NCI-H1436 (cell line): ENCODE measurements at places on chromosomes 12 and 14.

DNA sequence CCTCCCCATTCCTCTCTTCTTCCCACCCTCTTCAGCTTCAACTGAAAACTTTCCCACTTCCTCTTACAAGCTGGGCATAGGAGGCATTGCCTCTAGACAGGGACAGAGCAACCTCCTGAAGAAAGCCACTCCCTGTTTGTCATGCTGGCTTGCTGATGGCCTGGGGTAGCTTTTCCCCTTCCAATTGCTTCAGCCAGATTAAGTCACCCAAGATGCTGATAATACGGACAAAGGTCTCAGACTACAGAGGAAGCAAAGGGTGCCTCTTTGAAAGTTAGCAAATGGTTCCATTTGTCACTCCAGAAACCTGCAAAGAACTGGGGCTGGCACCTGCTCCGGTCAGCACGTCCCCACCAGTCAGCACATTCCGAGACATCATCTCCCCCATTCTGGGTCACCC lies 6.0 kb downstream of the KRT2 start:
- DNase-seq = no peak

DNA sequence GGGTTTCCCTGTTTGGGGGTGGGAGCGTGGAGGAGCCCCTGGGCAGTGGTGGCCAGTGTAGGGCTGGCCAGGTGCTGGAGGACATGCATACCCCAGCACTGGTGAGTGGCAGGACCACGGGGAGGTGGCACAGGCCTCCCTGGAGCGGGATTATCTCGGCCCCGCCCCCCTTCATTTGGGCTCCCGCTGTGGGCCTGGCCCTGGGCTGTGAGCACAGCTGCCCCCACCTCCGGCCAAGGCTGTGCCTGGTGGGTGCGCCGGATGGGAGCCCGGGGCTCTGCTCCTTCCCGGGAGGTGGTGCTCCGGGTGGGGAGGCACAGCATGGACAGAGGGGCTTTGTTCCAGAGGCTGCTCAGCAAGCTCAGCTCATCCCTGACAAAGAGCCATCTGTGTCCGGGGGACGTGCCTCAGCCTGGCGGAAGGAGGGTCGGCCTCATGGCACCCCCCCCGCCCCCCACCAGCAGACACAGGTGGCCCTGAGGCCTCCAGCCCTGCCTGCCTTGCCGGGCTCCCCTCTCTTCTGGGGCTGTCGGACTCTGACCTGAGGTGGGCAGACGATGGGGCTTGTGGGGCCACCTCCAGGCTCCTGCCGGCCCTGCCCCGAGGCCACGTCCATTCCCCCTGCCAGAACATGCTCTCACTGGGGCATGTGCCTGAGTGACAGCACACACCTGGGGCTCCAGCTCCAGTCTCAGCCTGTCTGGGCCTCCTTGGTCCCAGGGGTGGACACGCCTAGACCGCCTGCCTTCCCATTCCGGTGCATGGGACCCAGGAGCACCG lies 8.4 kb downstream of the TEDC1 start:
- DNase-seq = no peak

GRCh38 chr14:77848031-77848430 lies 48.1 kb downstream of the ADCK1 start:
- DNase-seq = no peak

DNA sequence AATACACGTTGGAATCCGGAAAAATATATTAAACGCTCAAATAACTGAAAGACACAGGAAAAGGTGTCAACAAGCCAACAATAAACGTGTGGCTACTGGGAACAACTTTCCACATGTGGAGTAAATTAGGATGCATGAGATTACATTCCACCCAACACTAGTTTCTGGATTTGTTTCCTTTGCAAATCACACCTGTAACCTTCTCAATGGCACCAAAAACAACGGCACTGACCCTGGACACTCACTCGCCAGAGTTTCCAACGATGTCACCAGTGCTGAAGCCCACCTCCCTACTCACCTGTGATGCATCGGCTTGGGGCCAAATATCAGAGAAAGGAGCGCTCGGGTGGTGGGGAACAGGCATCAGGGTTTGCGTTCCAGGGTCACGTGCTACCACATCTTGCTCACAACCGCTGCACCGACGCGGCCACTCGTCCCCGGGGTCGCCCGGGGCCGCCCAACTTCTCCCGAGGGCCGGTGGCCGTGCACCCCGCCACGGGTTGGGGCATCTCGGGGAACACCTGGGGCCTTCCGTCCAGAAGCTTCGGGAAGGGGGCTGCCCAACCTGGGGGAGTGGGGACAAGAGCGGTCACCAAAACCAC lies 629 bp downstream of the PRDM4 start:
- peak; percentile 18 for DNase-seq

GRCh38 chr14:78092040-78092439 lies 78.1 kb upstream of the NRXN3 start:
- DNase-seq = no peak

DNA sequence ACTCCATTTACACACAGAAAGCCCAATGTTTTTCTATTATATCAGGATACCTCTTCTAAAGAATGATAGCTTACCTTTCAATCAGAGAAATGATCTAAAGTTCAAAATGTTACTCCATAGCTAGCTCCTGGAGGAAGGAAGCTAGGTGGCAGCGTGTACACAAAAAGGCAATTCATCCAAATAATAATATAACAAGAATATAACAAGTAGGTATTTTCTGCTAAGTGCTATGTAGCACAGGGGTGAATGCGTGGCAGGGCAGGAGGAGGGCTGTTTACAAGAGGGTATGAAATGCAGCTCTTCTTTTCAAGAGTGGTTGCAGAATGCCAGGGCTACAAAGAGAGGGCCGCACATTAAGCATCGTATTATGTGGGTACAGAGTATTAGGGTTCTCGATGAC lies 663 bp upstream of the SNAPC1 start:
- DNase-seq = no peak

DNA sequence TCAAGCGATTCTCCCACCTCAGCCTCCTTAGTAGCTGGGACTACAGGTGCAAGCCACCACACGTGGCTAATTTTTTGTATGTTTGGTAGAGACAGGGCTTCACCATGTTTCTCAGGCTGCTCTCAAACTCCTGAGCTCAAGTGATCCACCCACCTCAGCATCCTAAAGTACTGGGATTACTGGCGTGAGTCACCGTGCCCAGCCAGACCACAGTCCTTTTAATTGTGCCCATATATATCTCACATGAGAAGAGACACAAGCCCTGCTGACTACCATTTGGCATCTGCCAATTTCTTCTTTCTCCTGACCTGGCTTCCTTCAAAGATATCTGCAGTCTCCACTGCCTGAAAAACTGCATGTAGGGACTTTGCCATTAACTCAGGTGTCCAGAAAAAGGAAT lies 142.5 kb downstream of the DPY19L2 start:
- no peak for DNase-seq

DNA sequence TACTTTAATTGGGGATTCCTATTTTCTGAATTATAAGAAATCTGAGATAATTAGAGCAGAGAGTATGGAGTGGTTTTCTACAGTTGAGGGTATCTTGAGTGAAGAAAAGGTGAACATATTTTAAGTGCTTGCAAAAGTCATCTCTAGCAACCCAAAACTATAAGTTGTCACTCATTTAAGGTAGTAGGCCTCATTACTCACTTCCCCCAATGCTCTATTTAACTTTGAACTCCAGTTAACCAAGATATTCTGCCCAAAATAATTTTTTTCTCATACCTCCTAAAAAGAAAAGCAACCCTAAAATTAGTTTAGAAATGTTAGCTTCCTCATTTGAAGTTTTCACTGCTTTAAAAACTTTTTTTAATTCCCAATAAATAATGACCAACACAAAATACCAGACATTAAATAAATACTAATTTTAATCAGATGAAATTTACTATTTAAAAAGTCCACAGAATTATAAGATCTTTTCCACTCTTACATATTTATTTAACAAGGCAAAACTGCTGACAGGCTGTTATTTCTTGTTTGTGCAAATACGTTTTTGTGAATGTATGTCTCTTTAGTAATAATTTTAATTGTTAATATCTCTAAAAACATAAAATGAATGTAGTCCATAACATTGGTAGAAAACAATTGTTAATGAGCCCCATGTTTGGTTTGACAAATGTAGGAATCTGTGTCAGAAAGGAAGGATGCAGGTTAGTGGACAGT lies 47.8 kb downstream of the VRK1 start:
- DNase-seq = no peak

GRCh38 chr12:89236237-89236636 lies 116.1 kb downstream of the DUSP6 start:
- DNase-seq = no peak

GRCh38 chr12:132559652-132560363 lies 50.6 kb downstream of the LRCOL1 start:
- DNase-seq = peak; percentile 34

DNA sequence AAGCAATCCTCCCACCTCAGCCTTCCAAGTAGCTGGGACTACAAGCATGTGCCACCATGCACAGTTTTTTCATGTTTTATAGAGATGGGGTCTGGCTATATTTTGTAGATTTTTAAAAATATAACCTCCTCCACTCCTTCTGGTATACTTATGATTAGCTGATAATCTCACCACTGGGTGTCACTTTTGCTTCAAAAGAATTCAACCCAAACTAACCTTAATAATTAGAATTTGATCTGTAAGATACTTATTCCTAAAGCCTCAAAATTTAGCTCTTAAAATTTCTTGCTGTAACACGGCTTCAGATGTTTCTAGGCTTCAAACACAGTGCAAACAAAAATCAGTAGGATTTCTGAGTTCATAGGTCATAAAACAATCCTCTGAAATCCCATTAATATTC lies 130.3 kb downstream of the CEP83 start:
- no peak for DNase-seq

DNA sequence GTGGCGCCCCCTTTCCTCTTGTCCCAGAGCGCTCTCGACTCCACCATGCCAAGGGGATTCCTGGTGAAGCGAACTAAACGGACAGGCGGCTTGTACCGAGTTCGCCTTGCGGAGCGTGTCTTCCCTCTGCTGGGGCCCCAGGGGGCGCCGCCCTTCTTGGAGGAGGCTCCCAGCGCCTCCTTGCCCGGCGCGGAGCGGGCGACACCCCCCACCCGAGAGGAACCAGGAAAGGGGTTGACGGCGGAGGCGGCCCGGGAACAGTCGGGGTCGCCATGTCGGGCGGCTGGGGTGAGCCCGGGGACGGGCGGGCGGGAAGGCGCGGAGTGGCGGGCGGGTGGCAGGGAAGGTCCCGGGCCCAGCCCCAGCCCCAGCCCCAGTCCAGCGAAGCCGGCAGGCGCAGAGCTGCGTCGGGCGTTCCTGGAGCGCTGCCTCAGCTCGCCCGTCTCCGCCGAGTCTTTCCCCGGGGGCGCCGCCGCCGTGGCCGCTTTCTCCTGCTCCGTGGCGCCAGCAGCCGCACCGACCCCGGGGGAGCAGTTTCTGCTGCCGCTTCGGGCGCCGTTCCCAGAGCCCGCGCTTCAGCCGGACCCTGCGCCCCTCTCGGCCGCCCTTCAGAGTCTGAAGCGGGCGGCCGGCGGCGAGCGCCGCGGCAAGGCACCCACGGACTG lies 376 bp downstream of the INSM2 start:
- DNase-seq = peak; percentile 79

GRCh38 chr12:4809013-4809448 lies 88.8 kb downstream of the GALNT8 start:
- peak; percentile 59 for DNase-seq

DNA sequence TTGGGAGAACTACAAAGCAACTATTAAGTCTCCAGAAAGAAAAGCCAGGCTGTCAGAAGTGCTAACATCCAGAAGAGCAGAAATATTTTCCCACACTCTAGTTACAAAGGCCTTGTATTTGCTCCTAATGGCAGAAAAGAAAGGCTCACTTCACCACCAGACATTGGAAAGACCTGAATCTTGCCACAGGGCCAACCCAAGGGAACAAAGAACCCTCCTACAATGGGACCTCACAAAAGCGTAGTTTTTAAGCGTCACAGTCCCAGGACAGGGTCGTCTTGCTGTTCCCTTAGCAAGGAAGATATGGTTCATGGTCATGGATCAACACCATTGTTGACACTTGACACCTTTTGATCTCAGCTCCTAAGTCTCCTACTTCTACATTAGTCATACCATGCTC lies 119.1 kb downstream of the RPS29 start:
- no peak for DNase-seq

GRCh38 chr12:39581592-39581991 lies 38.0 kb downstream of the ABCD2 start:
- DNase-seq = no peak

- no peak for DNase-seq
Measured at GRCh38 chr14:38999949-39000348, 103.1 kb downstream of the SEC23A start.

- DNase-seq = no peak
Measured at GRCh38 chr12:56931474-56931978, 2.7 kb downstream of the SDR9C7 start.

GRCh38 chr14:74804219-74804825 lies 41.2 kb downstream of the YLPM1 start:
- DNase-seq = no peak

DNA sequence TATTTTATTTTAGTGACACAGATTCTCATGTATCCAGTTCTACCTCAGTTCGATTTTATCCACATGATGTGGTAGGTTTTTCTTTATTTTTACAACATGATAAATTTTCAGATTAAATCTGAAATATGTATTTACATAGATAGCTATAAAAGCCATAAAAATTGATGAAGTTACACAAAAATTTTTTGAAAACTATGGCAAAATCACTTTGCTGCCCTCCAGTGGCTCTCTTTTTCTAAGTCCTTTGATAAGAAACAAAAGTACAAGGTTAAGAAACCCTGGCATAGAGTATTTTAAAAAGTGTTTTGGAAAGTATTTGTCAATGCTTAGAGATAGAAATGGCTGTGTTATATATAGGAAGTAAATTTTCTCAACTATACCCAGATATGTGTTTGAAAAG lies 104.2 kb downstream of the PCNX1 start:
- DNase-seq = no peak

DNA sequence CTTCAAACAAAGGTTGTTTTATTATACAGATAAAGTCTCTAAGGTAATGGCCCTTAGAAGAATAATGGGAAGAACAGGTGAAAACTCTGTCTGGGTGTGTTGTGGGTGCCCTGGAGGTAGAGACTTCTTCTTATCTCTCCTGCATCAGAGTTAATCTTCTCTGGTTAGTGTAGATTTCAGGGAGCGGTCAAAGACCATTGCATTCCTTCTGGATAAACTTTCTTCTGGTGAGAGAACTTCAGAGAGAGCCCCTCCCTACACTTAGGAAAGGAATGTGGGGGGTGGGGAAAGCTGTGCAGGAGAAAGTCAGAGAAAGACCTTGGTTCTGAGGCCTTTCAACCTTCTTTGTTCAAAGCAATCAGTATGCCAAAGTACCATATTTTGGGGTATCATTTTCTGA lies 658.5 kb downstream of the DIO2 start:
- no peak for DNase-seq

DNA sequence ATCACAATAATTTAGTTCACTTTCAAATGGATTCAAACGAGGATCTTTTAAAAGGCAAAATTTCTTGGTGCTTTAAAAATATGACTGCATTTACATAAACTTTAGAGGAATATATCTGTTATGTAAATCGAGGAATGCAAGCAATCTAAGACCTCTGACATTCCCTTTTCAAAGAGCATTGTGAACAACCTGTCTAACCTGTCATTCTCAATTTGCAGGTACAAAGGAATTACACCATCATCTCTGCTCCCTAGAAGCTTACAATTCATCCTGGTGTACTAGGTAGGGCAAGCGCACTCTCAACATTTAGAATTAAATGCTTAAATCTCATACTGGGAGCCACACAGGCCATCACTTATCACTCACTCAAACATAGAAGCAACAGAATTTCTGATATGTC lies 35.6 kb downstream of the BMP4 start:
- no peak for DNase-seq
